Adrenal gland (tissue), 19 donors: ENCODE measurements at places on chromosomes 1 and 21. TPM values are rescaled to one million over a fixed set of nuclear protein-coding genes. Genes with fewer than 3 reads are reported as not detected.

The PRR9 gene
- not detected for polyA plus RNA-seq

The ZNF683 gene
- polyA plus RNA-seq, result 0.24 TPM

The HCN3 gene
- 3.1 TPM for polyA plus RNA-seq

The PGLYRP3 gene
- not detected for polyA plus RNA-seq

The HOOK1 gene
- 9.3 TPM for polyA plus RNA-seq

The SPRR2G gene
- polyA plus RNA-seq, result not detected

The BMP8B gene
- 1.0 TPM for polyA plus RNA-seq

The MCOLN2 gene
- 19.4 TPM for polyA plus RNA-seq

The TFAP2E gene
- not detected for polyA plus RNA-seq

The C8A gene
- polyA plus RNA-seq, result 0.07 TPM

The ALG14 gene
- polyA plus RNA-seq, result 3.0 TPM

DNA sequence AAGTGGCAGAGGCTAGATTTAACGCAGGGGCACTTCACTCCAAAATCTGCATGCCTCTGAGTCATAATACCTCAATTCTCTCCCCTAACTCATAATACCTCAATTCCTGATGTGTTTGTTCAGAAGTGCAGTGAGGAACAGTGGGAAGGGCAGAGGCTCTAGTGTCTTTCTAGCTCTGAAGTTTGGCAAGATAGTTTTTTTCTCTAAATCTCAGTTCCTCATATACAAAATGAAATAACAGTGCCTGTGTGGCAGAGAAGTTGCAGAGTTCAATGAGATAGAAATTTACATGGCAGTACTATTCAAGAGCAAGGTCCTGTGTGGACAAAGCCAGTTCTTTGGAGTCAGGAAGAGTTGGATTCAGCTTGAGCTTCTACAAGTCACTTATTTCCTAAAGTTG is 9.8 kb downstream of the JUN start:
- H3K36me3 ChIP-seq, result no peaks in the 10 kb centered on the region
- no peak overlapping the region for H3K27ac ChIP-seq
- H3K4me1 ChIP-seq, result no peaks in the 10 kb centered on the region
- no peaks in the 10 kb centered on the region for H3K27me3 ChIP-seq
- no peak overlapping the region for H3K4me3 ChIP-seq
- no peak for DNase-seq

DNA sequence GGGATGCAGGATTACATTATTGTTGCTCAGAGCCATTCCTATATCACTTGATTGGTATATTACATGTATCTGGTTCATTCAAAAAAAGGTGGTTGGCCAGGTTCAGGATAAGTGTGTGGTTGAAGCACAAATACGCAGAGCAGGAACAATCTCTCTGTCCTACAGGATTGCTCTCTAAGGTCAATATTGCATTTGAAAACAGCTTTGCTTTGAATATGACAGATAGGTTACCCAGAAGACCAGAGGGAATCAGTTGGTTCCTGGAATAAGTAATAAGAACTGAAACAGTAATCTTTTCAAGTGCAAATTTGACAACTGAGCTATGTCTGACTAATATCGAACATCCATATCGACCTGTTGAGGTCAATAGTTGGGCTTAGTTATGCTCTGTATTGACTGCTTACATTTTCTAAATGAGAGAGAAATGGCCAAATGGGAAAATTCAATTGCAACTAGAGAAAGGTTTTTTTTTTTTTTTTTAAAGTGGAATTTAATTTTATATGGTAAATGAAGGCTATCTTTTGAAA is 176.8 kb downstream of the ATP6V1G3 start:
- DNase-seq, result no peak
- no peaks in the 10 kb centered on the region for H3K36me3 ChIP-seq
- no peaks in the 10 kb centered on the region for H3K27me3 ChIP-seq
- H3K4me1 ChIP-seq, result no peaks in the 10 kb centered on the region
- no peak overlapping the region for H3K4me3 ChIP-seq
- H3K27ac ChIP-seq, result no peak overlapping the region

DNA sequence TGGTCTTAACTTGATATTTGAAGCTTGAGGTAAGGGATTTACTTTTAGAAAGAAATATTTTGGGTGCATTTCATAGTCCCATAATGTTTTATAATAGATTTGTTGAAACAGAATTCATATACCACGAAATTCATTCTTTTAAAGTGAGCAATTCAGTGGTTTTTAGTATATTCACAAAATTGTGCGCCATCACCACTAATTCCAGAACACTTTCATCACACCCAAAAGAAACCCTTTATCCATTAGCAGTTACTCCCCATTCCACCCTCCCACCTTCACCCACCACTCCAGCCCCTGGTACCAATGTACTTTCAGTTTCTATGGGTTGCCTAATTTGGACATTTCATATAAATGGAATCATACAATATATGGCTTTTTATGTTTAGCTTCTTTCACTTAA is 38.9 kb upstream of the DMRTB1 start:
- H3K36me3 ChIP-seq, result no peaks in the 10 kb centered on the region
- no peak for DNase-seq
- H3K27ac ChIP-seq, result no peak overlapping the region

- H3K4me1 ChIP-seq, result no peaks in the 10 kb centered on the region
- H3K36me3 ChIP-seq, result no peaks in the 10 kb centered on the region
- peaks cover 6% of the 10 kb centered on the region for H3K27me3 ChIP-seq
- no peak overlapping the region for H3K27ac ChIP-seq
- H3K4me3 ChIP-seq, result no peak overlapping the region
Measured at GRCh38 chr1:30662291-30662840, 61.0 kb downstream of the MATN1 start.

DNA sequence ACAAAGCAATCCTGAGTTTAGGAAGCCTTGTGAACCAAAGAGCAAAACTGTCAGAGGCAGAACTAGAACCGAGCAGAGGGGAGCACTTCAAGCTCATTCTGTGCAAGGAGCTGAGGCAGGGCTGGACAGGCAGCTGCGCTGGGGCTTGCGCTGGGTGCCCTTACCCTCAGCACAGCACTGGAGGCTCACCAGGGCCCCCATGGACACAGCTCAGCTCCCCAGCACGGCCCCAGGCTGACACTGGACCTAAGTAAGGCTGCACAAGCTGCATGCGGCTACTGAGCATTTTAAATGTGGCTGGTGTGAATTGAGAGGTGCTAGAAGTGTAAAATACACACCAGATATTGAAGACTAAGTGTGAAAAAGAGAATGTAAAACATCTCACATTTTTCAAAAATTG is 22.1 kb downstream of the TMEM63A start:
- H3K27ac ChIP-seq, result no peak overlapping the region
- no peak for DNase-seq

DNA sequence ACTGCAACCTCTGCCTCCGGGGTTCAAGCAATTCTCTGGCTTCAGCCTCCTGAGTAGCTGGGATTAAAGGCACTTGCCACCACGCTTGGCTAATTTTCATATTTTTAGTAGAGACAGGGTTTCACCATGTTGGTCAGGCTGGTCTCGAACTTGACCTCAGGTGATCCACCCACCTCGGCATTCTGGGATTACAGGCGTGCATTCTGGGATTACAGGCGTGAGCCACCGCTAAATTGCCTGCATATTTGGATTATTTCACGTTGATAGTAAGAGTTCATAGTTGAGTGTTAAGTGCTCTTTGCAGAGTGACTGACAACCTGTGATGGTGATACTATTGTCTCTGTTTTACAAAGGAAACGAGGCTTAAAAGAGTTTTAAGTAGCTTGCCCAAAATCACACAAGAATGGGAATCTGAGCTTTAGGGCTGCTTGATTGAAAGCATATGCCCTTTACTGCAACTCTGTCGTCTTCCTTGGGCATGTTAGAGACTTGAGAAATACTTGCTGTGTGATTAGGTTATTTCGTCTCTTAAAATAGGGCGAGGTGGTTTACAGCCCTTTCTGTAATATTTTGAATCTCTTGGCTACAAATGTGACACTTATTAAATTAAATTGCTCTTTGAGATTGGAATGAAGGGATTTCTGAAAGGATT is 12.4 kb downstream of the CDC42 start:
- no peaks in the 10 kb centered on the region for H3K36me3 ChIP-seq
- no peaks in the 10 kb centered on the region for H3K27me3 ChIP-seq
- H3K27ac ChIP-seq, result no peak overlapping the region
- H3K4me3 ChIP-seq, result no peak overlapping the region
- no peak for DNase-seq

- H3K27me3 ChIP-seq, result no peaks in the 10 kb centered on the region
- no peak for DNase-seq
- no peak overlapping the region for H3K4me3 ChIP-seq
- H3K27ac ChIP-seq, result no peak overlapping the region
- no peaks in the 10 kb centered on the region for H3K4me1 ChIP-seq
Measured at GRCh38 chr1:84062496-84062895, 63.6 kb upstream of the TTLL7 start.

DNA sequence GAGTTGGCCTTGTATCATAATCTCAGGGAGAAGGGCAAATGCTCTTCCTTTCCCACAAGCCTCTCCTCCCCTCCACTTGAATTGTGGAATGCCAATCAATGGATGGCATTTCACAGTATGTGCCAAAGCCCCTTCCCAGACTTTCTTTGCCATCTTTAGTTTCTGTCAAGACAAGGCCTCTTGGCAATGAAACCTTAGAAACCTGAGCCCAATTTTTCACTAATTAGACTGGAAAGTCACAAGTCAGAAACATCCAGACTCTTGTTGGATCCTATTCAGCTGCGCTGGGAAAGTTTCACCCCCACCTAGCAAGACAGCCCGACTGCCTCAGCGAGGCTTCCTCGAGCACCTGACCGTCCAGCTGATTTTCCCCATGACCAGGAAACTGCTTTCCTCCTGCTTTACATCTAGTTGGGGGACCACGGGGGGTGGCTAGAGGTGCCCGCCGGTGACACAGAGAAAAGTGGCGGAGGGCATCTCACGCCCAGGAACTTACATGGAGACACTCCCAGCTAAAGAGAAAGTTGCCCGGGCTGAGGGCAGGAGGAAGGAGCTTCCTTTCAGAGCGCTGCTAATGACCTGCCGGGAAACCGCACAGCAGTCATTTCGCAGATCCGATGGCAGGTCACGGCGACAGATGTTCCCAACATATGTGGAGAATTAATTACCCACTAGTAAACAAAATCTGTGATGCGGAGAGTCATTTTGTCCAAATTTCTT is 302.6 kb upstream of the RRP15 start:
- no peak overlapping the region for H3K27ac ChIP-seq
- no peak overlapping the region for H3K4me3 ChIP-seq
- no peak for DNase-seq
- no peaks in the 10 kb centered on the region for H3K4me1 ChIP-seq
- H3K36me3 ChIP-seq, result no peaks in the 10 kb centered on the region
- H3K27me3 ChIP-seq, result no peaks in the 10 kb centered on the region

GRCh38 chr1:56578138-56578962 is 1.0 kb downstream of the PLPP3 start:
- peak overlapping the region; percentile 86 for H3K4me3 ChIP-seq
- H3K27me3 ChIP-seq, result no peaks in the 10 kb centered on the region
- H3K4me1 ChIP-seq, result peaks cover 10% of the 10 kb centered on the region

GRCh38 chr1:32627596-32628162 is 22.7 kb downstream of the ZBTB8OS start:
- H3K27me3 ChIP-seq, result no peaks in the 10 kb centered on the region
- no peak overlapping the region for H3K4me3 ChIP-seq
- no peaks in the 10 kb centered on the region for H3K4me1 ChIP-seq
- H3K27ac ChIP-seq, result no peak overlapping the region

DNA sequence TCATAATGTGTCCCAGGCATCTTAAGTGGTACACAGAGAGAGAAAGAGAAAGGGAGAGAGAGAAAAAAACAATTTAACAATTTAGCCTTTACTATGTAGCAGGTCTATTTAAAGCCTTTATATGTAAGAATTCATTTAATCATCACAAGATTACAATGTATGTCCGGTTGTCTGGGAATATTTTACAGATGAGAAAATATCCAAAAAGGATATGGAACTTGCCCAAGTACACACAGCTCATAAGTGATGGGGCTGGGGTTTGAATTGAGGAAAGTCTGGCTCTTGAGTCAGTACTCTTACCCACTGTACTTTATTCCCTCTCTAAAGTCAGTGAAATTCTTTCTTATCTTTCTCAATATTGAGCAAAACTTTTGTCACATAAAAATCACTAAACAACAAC is 104.6 kb downstream of the LYPLAL1 start:
- no peak overlapping the region for H3K4me3 ChIP-seq
- no peaks in the 10 kb centered on the region for H3K27me3 ChIP-seq
- no peak overlapping the region for H3K27ac ChIP-seq
- H3K36me3 ChIP-seq, result no peaks in the 10 kb centered on the region
- no peak for DNase-seq
- H3K4me1 ChIP-seq, result no peaks in the 10 kb centered on the region

- H3K4me1 ChIP-seq, result peaks cover 9% of the 10 kb centered on the region
- DNase-seq, result peak; percentile 69
- no peaks in the 10 kb centered on the region for H3K36me3 ChIP-seq
- peak overlapping the region; percentile 89 for H3K27ac ChIP-seq
- no peaks in the 10 kb centered on the region for H3K27me3 ChIP-seq
- H3K4me3 ChIP-seq, result peak overlapping the region; percentile 61
Measured at GRCh38 chr1:16235944-16236510, 956 bp downstream of the CPLANE2 start.

DNA sequence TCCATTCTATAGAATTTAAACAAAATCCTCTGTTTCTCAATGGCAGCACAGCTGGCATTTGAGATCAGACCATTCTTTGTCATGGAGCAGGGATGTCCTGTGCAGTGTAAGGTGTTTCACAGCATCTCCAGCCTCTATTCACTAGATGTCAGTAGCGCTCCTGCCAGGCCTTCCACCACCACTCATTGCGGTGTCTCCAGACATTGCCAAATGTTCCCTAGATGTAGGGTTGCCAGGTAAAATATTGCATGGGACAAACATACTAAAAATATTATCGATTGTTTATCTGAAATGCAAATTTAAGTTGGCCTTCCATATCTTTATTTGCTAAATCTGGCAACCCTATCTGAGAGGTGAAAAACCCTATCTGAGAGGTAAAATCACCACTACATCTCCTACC is 11.7 kb downstream of the ITLN2 start:
- H3K27me3 ChIP-seq, result peaks cover 5% of the 10 kb centered on the region
- H3K4me3 ChIP-seq, result no peak overlapping the region
- no peaks in the 10 kb centered on the region for H3K36me3 ChIP-seq

DNA sequence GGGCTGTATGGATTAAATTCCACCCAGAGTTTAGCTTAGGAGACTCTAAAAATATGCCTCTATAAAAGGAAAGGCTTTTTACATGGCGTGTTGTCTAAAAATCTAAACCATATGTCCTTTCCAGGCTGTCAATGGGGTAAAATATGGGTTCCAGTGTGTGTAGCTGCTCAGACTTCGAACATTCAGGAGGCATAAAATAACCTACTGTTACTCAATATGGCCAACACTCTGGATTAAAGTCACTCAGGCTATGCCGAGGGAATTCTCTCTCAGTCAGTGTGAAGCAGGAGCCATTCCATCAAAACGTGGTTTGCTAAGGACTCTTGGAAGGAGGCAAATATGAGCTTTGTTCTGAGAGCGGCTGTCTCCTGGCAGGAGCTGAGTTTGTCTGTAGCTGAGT is 135.3 kb downstream of the RUNX1 start:
- H3K36me3 ChIP-seq, result no peaks in the 10 kb centered on the region
